Psoas muscle (tissue), 8 donors: ENCODE measurements at places on chromosomes 2 and 18. TPM values are rescaled to one million over a fixed set of nuclear protein-coding genes. Genes with fewer than 3 reads are reported as not detected.

Gene RNU2-63P
- total RNA-seq = not detected

Gene TTR
- not detected for total RNA-seq

GRCh38 chr2:31387850-31388249 is 26.7 kb downstream of the XDH start:
- no peak for DNase-seq
- H3K36me3 ChIP-seq = no peaks in the 10 kb centered on the region
- no peak overlapping the region for H3K4me3 ChIP-seq
- H3K27ac ChIP-seq = no peak overlapping the region
- no peaks in the 10 kb centered on the region for H3K4me1 ChIP-seq
- H3K27me3 ChIP-seq = no peaks in the 10 kb centered on the region

Gene PCARE
- 0.02 TPM for total RNA-seq

- H3K36me3 ChIP-seq = no peaks in the 10 kb centered on the region
- no peak overlapping the region for H3K4me3 ChIP-seq
- no peaks in the 10 kb centered on the region for H3K4me1 ChIP-seq
- H3K27me3 ChIP-seq = no peaks in the 10 kb centered on the region
- H3K27ac ChIP-seq = no peak overlapping the region
These were observed 165.9 kb upstream of the CREB1 start for GRCh38 chr2:207363761-207364290.

- DNase-seq = no peak
- no peak overlapping the region for H3K27ac ChIP-seq
These were observed 10.4 kb downstream of the TCF7L1 start for GRCh38 chr2:85143463-85144082.

Gene GBX2
- total RNA-seq = not detected

DNA sequence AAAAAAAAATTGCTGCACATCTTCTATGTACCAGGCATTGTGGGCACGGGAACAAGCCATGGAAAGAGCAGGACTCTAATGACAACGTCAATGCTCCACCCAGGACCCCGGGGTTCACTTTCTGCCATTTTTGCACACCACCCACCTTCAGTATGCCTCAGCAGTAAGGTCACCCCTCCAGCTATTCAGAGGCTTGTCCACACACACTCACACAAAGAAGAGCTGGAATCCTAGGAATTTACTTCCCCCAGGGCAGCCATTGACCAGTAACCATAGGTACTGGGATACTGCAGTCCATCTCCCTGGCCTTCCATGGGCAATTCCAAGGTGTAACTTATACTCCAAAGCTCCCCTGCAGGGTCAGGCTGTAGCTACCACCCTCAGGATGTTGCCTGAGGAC is 170.8 kb downstream of the SUCLG1 start:
- no peaks in the 10 kb centered on the region for H3K27me3 ChIP-seq
- no peak overlapping the region for H3K27ac ChIP-seq
- no peak overlapping the region for H3K4me3 ChIP-seq
- no peaks in the 10 kb centered on the region for H3K4me1 ChIP-seq
- DNase-seq = no peak

GRCh38 chr2:178568227-178568626 is 88.0 kb downstream of the PLEKHA3 start:
- H3K27ac ChIP-seq = no peak overlapping the region
- H3K4me3 ChIP-seq = no peak overlapping the region
- peaks cover 43% of the 10 kb centered on the region for H3K4me1 ChIP-seq
- no peak for DNase-seq
- peaks cover 55% of the 10 kb centered on the region for H3K36me3 ChIP-seq
- H3K27me3 ChIP-seq = no peaks in the 10 kb centered on the region

DNA sequence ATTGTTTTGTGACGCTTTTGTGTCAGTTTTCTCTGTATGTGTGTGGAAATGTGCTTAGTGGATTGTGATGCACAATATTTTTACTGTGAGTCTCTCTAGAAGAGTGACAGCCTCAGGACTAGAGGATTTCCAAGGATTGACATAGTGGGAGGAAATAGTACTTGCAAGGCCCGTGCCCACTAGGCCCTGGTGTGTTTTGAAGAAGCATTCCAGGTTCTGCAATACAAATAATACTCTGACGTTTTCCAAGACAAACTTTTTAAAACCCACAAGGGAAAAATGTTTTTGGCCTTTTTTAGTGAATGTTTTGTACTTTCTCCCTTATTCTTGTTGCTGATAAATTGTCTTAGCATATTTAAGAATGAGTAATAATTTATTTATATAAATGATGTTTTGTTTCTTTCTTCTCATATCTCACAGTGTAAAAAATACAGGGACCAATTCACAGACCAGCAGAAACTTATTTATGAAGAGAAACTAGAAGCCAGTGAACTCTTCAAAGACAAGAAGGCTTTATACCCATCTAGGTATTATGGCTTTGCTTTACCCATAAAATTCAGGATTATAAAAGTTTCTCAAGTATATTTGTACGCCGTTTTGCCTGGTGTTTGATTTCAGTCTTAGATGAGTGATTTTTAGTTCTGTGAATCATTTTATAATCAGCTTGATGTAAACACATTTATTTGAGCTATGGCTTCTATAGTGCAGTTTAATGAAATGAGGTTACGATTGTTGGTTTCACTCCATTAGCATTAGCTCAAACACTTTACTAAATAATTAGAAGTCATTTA is 165.6 kb downstream of the MYO1B start:
- no peaks in the 10 kb centered on the region for H3K36me3 ChIP-seq
- H3K4me1 ChIP-seq = no peaks in the 10 kb centered on the region
- no peak overlapping the region for H3K27ac ChIP-seq
- H3K4me3 ChIP-seq = no peak overlapping the region
- no peak for DNase-seq

DNA sequence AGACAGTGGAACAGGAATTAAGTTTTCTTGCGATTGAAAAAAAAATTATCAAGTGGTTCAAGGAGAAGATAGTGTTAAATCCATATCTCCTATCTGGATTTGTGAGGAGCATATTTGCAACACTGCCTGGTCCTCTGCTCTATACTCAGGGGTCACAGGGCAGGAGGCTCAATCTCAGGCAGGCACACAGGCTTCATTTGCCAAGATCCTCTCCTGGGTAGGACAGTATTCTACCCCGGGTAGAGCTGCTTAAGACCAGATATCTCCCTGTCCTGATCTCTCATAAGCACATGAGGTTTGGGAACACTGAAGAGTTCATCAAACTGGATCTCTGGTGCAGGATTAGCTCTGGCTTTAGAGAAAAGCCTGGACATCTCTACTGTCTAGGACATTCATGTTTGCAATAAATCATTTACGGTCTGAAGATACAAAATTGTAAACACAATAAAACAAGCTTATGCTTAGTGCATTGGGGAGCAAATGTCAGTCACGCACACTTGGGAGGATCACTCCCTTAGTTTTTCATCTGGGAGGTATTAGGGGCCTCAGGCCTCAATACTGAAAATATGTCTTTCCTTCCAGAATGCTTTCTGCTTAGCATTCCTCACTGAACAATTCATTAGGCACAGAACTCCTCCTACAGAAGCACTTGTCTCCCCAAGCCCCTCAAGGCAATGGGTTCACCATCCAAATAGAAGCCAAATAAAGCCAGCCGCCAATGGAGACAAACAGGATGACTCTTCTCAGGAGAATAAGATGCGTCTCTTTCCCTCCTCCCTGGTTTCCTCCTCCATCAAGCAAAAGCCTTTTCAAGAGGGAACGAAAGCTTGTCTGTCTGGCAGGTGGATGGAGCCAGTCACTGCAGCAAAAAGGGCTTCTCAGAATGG is 34.1 kb upstream of the LCLAT1 start:
- no peaks in the 10 kb centered on the region for H3K36me3 ChIP-seq
- no peak overlapping the region for H3K4me3 ChIP-seq
- DNase-seq = no peak
- H3K27ac ChIP-seq = peak overlapping the region; percentile 21
